ENCODE measurements at places on chromosomes 16 and 17.
A peak's percentile ranks its signal among the peaks of the same experiment; 100 is the strongest.

DNA sequence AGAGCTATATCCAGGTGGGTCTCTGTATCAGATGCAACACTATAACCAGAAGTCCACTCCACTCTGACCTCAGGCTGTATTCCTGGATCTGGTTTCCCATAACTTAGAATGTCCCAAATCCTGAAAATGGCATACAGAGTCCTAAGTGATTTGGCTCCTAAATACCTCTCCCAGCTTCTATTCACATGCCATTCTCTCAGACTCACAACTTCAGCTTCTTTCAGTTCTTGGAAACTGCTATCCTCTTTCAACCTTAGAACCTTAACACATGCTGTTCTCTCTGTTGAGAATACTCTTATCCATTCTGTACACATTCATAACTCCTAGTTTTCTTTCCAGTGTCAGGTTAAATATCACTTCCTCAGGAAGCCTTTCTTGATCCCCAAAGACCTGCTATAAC is 132.0 kb downstream of the BRIP1 start:
- no peak for DNase-seq

DNA sequence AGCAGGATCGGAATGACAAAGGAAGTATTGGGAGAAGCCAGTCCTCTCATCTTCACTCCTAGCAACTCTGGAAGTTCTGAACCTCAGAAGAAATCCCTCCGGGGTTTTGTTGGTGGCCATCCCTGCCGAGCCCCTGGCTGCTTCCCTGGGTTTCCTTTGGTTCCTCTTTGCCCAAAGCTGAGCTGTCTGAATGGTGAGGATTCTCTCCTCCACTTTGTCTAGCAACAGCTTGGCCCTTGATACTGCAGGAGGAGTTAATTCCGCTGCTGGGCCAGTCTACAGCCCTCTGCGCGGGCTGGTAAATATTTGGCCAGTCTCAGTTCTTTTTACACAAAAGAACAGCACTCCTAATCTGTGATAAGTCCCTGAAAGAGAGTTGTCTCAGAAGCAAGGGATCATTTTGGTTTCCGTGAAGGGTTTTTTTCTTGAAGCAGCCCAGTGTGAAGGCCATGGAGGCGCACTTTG is 170.9 kb downstream of the RAB11FIP4 start:
- no peak for DNase-seq

GRCh38 chr17:82623707-82624106 is 24.5 kb downstream of the WDR45B start:
- DNase-seq, result no peak

GRCh38 chr16:68286153-68287074 is 22.1 kb downstream of the SLC7A6 start:
- peak; percentile 76 for DNase-seq

GRCh38 chr17:32314636-32315035 is 27.3 kb downstream of the C17orf75 start:
- DNase-seq, result no peak

GRCh38 chr16:27321013-27321915 is 7.5 kb downstream of the IL4R start:
- DNase-seq, result no peak

Data from OCI-LY7 (cell line).